Thymus (tissue), 14 donors: ENCODE measurements at places on chromosomes 7 and 10. TPM values are rescaled to one million over a fixed set of nuclear protein-coding genes. Genes with fewer than 3 reads are reported as not detected.

The CFTR gene
- 0.34 TPM for polyA plus RNA-seq

The GPNMB gene
- polyA plus RNA-seq, result 150 TPM

The EPHB4 gene
- polyA plus RNA-seq, result 9.6 TPM

The TAS2R41 gene
- 0.02 TPM for polyA plus RNA-seq
